HEK293T (cell line): ENCODE measurements at places on chromosomes 6 and 20.

- no peak for DNase-seq
Observed at GRCh38 chr6:122647765-122648164, 37.6 kb downstream of the PKIB start.

GRCh38 chr6:56671160-56671559 is 28.5 kb upstream of the DST start:
- DNase-seq, result no peak

DNA sequence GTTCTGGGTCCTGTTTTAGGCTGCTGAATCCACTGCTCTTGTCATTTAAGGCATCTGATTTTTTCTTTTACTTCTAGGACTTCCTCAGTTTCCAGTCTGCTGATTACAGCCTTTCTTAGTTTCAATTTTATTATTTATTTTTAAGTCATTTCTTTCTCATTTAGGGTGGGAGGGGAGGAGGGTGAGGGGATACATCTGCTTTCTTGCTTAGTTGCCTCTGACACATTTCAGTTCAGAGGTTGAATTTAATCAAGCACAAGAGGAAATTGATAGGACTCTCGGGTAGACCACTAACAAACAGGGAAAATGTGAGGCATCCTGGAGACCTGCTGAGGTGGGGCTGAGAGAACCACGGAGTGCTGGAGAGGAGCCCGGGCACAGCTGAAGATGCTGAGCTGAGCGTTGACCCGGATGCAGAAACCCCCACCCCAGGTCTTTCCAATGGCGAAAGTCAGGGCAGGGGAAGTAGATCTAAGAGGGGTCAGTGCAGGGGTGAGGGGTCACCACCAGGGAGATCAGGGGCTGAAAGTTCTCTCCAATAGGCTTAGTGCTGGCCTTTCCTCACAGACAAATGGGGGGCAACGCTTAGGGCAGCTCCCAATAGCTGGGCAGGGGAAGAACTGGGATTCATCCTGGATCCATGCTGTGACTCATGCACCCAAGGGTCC is 7.6 kb upstream of the TREML2 start:
- no peak for DNase-seq

DNA sequence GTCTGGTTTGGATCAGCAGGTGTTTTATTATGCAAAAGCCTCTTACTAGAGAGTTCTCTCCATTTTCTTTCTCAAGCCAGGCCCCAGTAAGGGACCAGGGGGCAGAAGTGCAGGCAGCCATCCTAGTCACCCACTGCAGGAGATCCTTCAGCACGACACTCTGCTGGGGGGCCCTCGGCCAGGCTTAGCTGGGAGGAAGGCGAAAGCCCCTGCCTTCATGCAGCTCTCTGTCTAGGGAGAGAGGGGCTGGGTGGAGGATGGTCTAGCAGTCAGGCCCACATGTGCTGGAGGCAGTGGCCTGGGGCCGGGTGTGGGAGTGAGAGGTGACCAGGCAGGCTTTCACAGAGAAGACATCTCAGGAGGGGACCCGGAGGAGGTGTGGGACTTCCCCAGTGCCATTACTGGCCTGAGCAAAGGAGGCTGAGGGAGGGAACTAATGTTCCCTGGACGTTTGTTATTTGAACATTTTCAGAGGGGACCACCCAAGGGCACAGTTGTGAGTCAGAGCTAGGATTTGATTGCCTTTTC is 33.5 kb upstream of the VSTM2L start:
- DNase-seq, result no peak

DNA sequence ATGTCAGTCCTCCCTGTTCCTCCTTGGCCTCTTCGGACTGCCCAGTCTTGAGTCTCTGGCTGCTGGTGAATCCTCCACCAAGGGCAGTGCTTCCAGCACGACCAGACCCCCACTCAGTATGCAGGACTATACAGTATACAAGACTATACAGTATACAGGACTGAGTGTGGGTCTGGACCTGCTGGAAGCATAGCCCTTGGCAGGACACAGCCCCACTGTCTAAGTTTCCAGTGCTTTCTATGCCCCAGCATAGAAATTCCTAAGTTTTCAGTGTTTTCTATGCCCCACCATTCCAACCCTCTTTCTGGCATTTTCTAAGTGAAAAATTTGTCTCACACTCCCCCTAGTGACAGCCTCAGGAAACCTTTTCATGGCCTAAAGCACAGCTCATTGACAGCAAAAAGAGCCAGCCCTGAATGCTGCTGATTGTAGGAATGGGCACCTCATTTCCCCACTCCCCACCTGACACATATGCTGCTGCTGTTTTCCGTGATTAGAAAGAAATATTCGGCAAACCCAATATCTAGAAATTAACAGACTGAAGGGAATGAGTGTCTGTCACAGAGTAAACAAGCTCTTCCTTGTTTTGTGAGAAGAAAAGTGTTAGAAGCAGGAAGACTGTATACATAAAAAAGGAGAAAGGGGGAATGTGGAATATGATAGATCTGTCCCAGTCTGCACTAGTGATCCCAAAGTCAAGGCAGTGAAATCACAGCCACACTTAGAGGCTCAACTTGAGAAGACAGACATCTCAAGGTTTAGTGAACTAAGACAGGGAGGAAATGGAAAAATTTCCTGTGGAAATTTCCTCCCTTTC is 206.9 kb downstream of the IBTK start:
- DNase-seq, result peak; percentile 35

DNA sequence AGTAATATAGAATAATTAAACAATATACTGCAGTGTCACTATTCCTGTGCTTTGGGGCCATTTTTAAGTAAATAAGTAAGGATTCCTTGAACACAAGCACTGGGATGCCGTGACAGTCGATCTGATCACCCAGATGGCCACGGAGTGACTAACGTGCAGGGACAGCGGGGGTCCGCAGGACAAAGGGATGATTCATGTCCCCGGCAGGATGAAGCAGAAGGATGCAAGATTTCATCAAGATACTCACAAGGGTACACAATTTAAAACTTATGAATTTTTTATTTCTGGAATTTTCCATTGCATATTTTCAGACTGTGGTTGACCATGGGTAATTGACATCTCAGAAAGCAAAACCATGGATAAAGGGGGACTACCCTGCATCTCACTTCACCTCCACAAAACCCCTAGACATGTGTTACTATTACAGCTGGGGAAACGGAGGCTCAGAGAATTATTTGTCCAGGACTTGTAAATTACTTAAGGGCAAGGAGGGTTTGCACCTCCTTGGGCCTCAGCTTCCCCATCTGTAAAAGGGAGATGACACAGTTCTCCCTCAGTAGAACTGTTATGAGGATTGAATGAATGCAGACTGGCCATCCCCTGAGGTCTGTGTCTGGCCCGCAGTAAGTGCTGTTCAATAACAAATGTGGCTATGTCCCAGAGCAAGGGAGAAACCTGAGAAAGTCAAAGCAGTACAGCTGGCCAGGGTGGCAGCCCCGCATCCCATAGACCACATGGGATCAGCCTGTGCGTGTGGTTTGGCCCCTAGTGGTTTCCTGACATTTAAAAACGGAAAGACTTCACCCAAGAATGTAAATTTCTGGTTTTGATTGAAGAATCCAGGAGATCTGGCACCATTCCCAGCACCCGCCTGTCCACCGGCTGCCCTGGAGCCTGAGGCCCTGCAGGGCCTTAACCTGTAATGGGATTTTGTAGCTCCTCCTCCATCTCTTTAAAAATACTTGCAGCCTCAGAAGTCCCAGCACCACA is 235.5 kb downstream of the BMP7 start:
- DNase-seq, result no peak

DNA sequence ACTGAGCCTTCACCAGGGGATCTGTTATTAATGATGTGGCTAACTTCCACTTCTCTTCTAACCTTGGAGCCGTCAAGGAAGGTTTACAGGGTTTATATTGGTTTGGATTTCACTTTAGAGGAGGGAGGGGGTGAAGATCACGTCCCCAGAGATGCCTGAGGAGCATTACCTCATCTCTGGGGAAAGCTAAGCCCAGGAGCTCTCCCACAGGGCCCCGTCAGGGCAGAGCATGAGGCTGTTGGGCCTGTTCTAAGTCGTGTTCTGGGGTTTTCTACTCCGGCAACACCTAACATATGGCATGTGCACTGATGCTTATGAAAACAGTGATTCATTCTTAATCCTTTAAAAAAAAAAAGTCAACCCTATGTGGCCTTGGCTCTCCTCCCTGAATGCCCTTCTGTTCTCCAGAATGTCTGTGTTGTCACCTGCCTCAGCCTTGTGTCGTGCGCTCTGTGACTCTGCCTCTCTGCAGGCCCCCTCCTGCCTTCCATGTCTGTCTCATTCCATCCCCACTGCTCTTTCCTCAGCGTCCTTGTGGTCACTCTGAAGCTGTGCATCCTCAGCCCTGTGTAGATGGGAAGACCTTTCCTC is 97.4 kb upstream of the JARID2 start:
- DNase-seq, result peak; percentile 67

DNA sequence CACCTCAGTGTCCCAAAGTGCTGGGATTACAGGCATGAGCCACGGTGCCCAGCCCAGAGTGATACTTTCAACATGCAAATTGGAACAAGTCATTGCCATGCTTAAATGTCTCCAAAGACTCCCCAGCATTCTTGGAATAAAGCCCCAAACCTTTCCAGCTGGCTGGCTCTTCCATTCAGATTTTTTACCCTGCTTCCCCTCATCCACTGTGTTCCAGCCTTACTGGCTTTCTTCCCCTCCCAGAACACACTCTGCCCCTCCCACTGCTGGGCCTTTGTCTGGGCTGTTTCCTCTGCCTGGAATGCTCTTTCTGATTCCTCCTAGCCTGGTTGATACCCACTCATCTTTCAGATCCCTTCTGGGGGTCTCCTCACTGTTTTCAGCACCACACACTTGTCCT is 40.1 kb upstream of the NNAT start:
- DNase-seq, result no peak

- DNase-seq, result peak; percentile 16
Observed at GRCh38 chr6:159691963-159692287, 1.1 kb downstream of the SOD2 start.

DNA sequence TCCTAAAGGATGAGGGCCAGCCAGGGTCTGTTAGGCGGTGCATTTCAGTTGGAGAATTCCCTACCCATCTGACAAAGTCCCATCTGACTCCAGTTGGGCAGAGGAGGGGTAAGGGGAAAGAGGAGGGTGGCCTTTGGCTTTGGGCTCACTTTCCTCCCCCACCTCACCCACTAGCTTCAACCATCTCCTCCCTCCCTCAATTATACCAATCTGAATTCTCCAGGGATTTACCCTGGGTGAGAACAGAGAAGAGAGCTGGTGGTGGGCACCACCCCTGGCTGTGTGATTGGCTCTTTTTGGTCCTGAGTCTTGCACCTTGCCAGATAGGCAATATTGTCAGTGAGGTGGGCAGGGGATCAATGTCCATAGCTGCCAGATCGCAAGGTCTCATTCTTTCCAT is 3.2 kb downstream of the HMGA1 start:
- no peak for DNase-seq

DNA sequence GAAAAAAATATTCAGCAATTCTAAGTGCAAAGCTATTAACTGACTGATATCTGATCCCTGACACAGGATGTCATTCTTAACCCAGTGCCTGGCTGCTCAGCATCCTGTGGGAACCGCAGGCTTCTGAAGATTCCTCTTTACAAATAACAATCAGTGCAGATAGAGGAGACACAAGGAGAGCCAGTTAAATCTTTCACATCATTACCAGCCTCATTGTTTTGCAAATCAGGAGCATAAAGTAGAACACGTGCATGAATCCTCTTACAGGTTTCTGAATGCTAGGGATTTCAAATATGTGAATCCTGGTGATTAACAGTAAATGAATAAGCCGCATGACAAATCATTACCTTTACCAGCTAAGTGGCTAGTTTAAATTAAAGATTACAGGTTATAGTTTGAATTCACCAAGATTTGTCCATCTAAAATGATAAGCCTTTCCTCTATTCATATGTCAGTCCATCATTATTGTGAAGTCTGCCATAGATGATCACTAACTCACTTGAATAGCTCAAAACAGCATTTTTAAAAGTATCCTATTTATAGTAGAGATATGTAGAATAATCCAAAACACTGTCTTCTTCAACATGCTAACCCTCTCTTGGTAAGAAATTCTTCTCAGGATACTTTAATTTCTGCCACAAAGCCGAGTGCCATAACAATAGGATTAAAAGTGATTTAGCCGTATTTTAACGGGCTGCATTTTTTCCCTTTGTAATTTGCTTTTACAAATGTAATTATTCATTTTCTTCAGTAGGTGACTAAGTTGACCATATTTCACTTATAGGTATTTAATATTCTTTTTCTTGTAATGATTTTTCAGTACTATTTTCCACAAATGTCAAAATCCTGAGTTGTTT is 367.3 kb upstream of the EPHA7 start:
- DNase-seq, result no peak

DNA sequence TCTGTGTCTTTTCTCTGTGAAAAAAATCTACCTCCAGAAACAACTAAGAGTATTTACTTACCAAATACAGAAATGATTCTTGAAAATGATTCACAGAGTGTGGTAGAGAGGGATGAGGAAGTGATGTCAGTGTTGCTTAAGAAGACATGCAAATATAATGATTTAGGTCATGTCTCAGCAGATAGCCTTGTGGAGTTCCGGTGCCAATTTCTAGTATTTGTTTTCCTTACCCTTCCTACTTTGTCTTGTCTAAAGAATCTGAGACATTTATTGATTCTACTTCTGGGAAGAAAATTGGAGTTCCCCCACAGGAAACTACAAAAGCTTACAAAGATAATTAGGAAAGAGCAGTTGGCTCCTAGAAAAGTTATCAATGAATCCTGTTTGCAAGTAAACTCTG is 68.8 kb downstream of the GJA1 start:
- no peak for DNase-seq

GRCh38 chr20:24472426-24472825 is 3.0 kb downstream of the SYNDIG1 start:
- no peak for DNase-seq

DNA sequence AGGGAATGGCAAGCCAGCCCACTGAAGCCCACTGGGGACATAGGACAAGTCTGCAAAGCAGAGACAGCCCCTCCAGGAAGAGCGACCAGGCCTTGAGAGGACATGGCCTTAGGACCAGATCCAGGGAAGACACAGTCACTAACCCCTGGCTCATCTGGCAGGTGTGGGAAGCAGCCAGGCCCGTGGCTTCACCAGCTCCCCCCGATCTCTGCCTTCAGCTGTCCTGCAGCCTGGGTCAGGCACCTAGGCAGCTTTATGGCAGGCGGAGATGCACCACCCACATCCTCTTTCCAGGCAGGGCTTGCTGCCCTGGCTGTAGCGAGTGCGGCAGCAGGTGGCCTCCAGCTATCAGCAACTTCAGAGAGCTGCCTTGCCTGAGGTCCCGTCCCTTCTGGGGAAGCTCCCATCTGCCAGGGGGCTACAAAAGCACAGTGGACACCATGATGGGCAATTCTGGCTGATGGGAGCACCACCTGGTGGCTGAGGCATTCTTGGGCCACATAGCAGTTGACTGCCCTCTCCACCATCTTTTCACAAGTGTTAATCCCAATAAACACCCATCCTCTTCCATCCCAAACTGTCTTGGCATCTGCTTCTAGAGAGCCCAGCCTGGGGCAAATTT is 85.8 kb downstream of the DZANK1 start:
- no peak for DNase-seq
